ENCODE measurements at places on chromosomes 4 and X. TPM values are rescaled to one million over a fixed set of nuclear protein-coding genes. Genes with fewer than 3 reads are reported as not detected.

The EGFL6 gene
- not detected for total RNA-seq

GRCh38 chr4:108900018-108900580 is 137.2 kb upstream of the ETNPPL start:
- no peaks in the 10 kb centered on the region for H3K36me3 ChIP-seq
- H3K4me3 ChIP-seq, result no peak overlapping the region
- H3K27ac ChIP-seq, result no peak overlapping the region
- H3K4me1 ChIP-seq, result no peaks in the 10 kb centered on the region
- no peak for DNase-seq

- H3K4me3 ChIP-seq, result no peak overlapping the region
- no peak for DNase-seq
- no peak overlapping the region for H3K27ac ChIP-seq
- no peaks in the 10 kb centered on the region for H3K36me3 ChIP-seq
- no peaks in the 10 kb centered on the region for H3K27me3 ChIP-seq
- no peaks in the 10 kb centered on the region for H3K4me1 ChIP-seq
These were observed 70.5 kb downstream of the GRIA2 start for GRCh38 chr4:157291071-157291470.

- no peak overlapping the region for H3K4me3 ChIP-seq
- no peak overlapping the region for H3K27ac ChIP-seq
- H3K4me1 ChIP-seq, result no peaks in the 10 kb centered on the region
- H3K27me3 ChIP-seq, result peaks cover 39% of the 10 kb centered on the region
- no peaks in the 10 kb centered on the region for H3K36me3 ChIP-seq
These were observed 25.9 kb downstream of the C4orf50 start for GRCh38 chr4:5992171-5992827.

- H3K27me3 ChIP-seq, result peaks cover 100% of the 10 kb centered on the region
- DNase-seq, result no peak
- no peak overlapping the region for H3K27ac ChIP-seq
- no peak overlapping the region for H3K4me3 ChIP-seq
- peaks cover under 1% of the 10 kb centered on the region for H3K4me1 ChIP-seq
These were observed 6.6 kb downstream of the RAI2 start for GRCh38 chrX:17854531-17854930.

The REPS2 gene
- 14.5 TPM for total RNA-seq

DNA sequence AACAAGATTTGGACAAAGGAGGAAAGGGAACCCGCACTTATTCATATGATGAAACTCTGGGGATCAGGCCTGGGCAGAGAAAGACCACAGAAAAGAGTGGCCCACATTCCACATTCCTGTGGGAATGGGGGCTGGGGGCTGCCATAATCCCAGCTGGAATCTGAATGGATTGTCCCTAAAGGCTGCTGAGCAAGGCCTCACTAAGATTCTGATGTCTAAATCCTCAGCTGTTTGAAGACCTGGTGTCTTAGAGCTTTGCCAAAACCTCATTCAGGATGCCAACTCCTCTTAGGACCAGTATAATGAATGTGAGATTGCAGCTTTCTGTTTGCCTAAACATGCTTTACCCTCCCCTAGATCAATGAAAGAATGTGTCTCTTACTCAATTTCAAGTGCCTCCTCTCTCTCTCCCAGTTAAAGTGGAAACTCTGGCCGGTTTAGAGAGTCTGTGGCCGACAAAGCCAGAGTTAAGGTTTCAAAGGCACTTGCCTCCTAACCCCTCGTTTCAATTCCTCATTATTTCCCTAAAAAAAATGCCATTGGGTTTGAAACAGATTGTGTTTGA is 33.3 kb upstream of the GPC4 start:
- no peak overlapping the region for H3K4me3 ChIP-seq
- H3K27me3 ChIP-seq, result no peaks in the 10 kb centered on the region
- no peak overlapping the region for H3K27ac ChIP-seq
- no peaks in the 10 kb centered on the region for H3K4me1 ChIP-seq
- DNase-seq, result no peak

DNA sequence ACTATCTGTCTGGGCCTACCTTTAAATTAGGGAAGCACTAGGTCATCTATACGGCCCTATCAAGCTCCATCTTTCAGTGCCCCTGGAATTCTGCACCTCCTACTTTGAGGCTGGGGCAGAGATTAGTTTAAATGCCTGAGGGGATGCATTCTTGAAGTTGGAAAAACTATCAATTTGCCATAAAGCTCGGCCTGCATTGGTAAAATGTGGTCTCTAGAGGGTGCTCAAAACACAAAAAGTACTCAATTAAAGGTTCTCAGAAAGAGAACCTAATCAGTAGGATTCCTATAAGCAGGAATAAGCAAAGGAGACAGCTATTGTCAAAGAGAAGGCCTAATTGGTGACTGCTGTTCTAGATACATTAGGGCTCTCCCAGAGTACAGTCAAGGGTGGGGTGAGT is 111.7 kb downstream of the AMER1 start:
- no peaks in the 10 kb centered on the region for H3K36me3 ChIP-seq
- H3K27me3 ChIP-seq, result no peaks in the 10 kb centered on the region
- no peak overlapping the region for H3K4me3 ChIP-seq
- H3K27ac ChIP-seq, result no peak overlapping the region
- no peak for DNase-seq
